Daoy (cell line): ENCODE measurements at places on chromosomes 7 and 10. TPM values are rescaled to one million over a fixed set of nuclear protein-coding genes. Genes with fewer than 3 reads are reported as not detected.

Gene USP6NL
- total RNA-seq, result 7.2 and 10.2 TPM in 2 replicates

Gene MAD1L1
- total RNA-seq, result 103 and 133 TPM in 2 replicates

Gene TLX1
- total RNA-seq, result 0.06 TPM in 1 of 2 replicates, not detected in the other

Gene ZSCAN25
- 19.6 and 20.5 TPM in 2 replicates for total RNA-seq

Gene ATG9B
- not detected in 2 replicates for total RNA-seq

Gene ADRB1
- not detected in 2 replicates for total RNA-seq

Gene ARHGEF35
- 0.95 and 3.6 TPM in 2 replicates for total RNA-seq

Gene TMEM236
- total RNA-seq, result 0.06 TPM in 1 of 2 replicates, not detected in the other

Gene SLC26A5
- total RNA-seq, result not detected in 2 replicates

Gene PDSS1
- 31.8 and 35.5 TPM in 2 replicates for total RNA-seq

Gene OPN1SW
- not detected in 2 replicates for total RNA-seq

Gene POM121C
- 1.6 and 2.9 TPM in 2 replicates for total RNA-seq

Gene VWDE
- total RNA-seq, result 0.42 and 0.97 TPM in 2 replicates

Gene HOXA6
- 0.92 and 4.2 TPM in 2 replicates for total RNA-seq

Gene LRRC61
- 6.3 and 9.7 TPM in 2 replicates for total RNA-seq

Gene PRSS37
- not detected in 2 replicates for total RNA-seq

Gene PIP
- total RNA-seq, result not detected in 2 replicates

Gene NKX1-2
- total RNA-seq, result not detected in 2 replicates

Gene TMEM140
- total RNA-seq, result 0.48 and 1.2 TPM in 2 replicates

Gene MLXIPL
- total RNA-seq, result 5.4 TPM in 1 of 2 replicates, not detected in the other

Gene GARIN1A
- total RNA-seq, result 0.74 and 0.80 TPM in 2 replicates

Gene CLCN1
- 0.23 TPM in 1 of 2 replicates, not detected in the other for total RNA-seq

Gene BAG3
- 6.9 and 9.4 TPM in 2 replicates for total RNA-seq

Gene INSYN2A
- total RNA-seq, result 0.24 TPM in 1 of 2 replicates, not detected in the other

Gene BAIAP2L1
- 11.1 and 14.3 TPM in 2 replicates for total RNA-seq

Gene SPDYE6
- total RNA-seq, result not detected in 2 replicates

Gene GNGT1
- total RNA-seq, result not detected in 2 replicates

Gene ADAM22
- 2.6 and 3.0 TPM in 2 replicates for total RNA-seq

Gene SLC16A9
- 11.7 and 13.7 TPM in 2 replicates for total RNA-seq

Gene PLXNA4
- total RNA-seq, result 0.69 and 5.5 TPM in 2 replicates

Gene TBX20
- total RNA-seq, result 1.9 and 7.6 TPM in 2 replicates

Gene FFAR4
- not detected in 2 replicates for total RNA-seq

Gene FAM25C
- not detected in 2 replicates for total RNA-seq

Gene ATP5MK
- 588 and 606 TPM in 2 replicates for total RNA-seq

Gene PRR15
- 2.3 and 3.5 TPM in 2 replicates for total RNA-seq

Gene ELOVL3
- 0.06 TPM in 1 of 2 replicates, not detected in the other for total RNA-seq
